ENCODE measurements at places on chromosomes 13 and 19. TPM values are rescaled to one million over a fixed set of nuclear protein-coding genes. Genes with fewer than 3 reads are reported as not detected.

DNA sequence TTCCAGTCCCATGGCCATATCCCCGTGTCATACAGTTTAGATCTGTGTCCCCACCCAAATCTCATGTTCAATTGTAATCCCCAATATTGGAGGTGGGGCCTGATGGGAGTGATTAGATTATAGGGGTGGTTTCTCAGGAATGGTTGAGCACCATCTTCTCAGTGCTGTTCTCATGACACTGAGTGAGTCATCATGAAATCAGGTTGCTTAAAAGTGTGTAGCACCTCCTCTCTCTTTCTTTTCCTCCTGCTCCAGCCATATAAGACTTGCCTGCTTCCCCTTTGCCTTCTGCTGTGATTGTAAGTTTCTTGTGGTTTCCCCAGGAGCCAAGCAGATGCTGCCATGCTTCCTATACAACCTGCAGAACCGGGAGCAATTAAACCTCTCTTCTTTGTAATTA, 197.8 kb downstream of the NALCN start:
- no peak for DNase-seq
- no peaks in the 10 kb centered on the region for H3K36me3 ChIP-seq
- H3K4me3 ChIP-seq: no peak overlapping the region
- H3K27me3 ChIP-seq: no peaks in the 10 kb centered on the region
- H3K4me1 ChIP-seq: no peaks in the 10 kb centered on the region

GRCh38 chr19:19775891-19776205, 42.9 kb upstream of the ZNF14 start:
- no peaks in the 10 kb centered on the region for H3K36me3 ChIP-seq
- H3K4me3 ChIP-seq: peak overlapping the region; percentile 91
- DNase-seq: no peak
- no peaks in the 10 kb centered on the region for H3K27me3 ChIP-seq
- H3K4me1 ChIP-seq: peaks cover 20% of the 10 kb centered on the region

DNA sequence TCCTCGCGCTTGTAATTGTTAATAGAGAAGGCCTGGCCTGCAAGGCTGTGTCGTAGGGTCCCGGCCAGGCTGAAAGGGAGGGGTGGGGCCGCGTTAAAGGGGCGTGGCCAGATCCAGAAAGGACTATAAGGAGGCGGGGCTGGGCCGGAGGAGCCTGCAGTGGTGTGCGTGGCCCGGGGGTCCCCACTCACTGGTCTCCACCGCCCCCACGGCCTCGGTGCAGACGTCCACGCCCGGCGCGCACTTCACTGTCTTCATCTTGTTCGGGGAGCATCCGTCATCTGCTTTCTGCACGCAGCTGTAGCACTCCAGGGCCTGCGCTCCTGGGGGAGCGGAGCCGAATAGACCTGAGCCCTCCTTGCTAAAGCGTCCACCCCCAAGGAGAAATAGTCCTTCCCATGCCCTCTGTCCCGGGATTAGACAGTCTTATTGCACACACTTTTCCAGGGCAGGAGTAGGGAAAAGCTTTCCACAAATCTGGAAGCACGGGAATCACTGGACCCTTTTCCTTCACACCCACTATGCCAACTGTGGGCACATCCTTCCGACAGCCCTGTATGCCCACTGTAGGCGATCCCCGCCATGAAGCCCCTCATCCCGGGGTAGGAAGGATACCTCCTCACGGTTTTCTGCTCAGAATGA, 1.2 kb downstream of the LYPD3 start:
- DNase-seq: no peak
- H3K27me3 ChIP-seq: no peaks in the 10 kb centered on the region
- peak overlapping the region; percentile 92 for H3K4me3 ChIP-seq
- no peaks in the 10 kb centered on the region for H3K36me3 ChIP-seq

GRCh38 chr13:24997367-24997967, 98.5 kb upstream of the PABPC3 start:
- no peak overlapping the region for H3K4me3 ChIP-seq
- no peak overlapping the region for H3K27ac ChIP-seq
- no peaks in the 10 kb centered on the region for H3K4me1 ChIP-seq
- DNase-seq: no peak

GRCh38 chr13:81677857-81678256, 1336.9 kb upstream of the SPRY2 start:
- no peaks in the 10 kb centered on the region for H3K36me3 ChIP-seq
- no peak for DNase-seq
- H3K4me1 ChIP-seq: no peaks in the 10 kb centered on the region
- H3K4me3 ChIP-seq: no peak overlapping the region
- no peak overlapping the region for H3K27ac ChIP-seq

GRCh38 chr19:13260883-13261653, 110.9 kb downstream of the IER2 start:
- H3K27ac ChIP-seq: no peak overlapping the region
- no peak for DNase-seq
- no peaks in the 10 kb centered on the region for H3K27me3 ChIP-seq
- no peak overlapping the region for H3K4me3 ChIP-seq
- no peaks in the 10 kb centered on the region for H3K4me1 ChIP-seq
- H3K36me3 ChIP-seq: no peaks in the 10 kb centered on the region

GRCh38 chr13:106105153-106105552, 430.3 kb downstream of the EFNB2 start:
- H3K27ac ChIP-seq: no peak overlapping the region
- no peak overlapping the region for H3K4me3 ChIP-seq
- H3K36me3 ChIP-seq: no peaks in the 10 kb centered on the region
- DNase-seq: no peak
- no peaks in the 10 kb centered on the region for H3K4me1 ChIP-seq
- no peaks in the 10 kb centered on the region for H3K27me3 ChIP-seq

The TYK2 gene
- total RNA-seq: 284 TPM

The JUNB gene
- 207 TPM for total RNA-seq

The NPHS1 gene
- total RNA-seq: not detected

The ZNF613 gene
- 1.5 TPM for total RNA-seq

The TMEM190 gene
- not detected for total RNA-seq

The WDR83 gene
- 9.1 TPM for total RNA-seq

The HDGFL2 gene
- total RNA-seq: 25.9 TPM

Data from naive thymus-derived CD4-positive, alpha-beta T cell (primary cell).